DMS53 (cell line): ENCODE measurements at places on chromosomes 1 and 21.

DNA sequence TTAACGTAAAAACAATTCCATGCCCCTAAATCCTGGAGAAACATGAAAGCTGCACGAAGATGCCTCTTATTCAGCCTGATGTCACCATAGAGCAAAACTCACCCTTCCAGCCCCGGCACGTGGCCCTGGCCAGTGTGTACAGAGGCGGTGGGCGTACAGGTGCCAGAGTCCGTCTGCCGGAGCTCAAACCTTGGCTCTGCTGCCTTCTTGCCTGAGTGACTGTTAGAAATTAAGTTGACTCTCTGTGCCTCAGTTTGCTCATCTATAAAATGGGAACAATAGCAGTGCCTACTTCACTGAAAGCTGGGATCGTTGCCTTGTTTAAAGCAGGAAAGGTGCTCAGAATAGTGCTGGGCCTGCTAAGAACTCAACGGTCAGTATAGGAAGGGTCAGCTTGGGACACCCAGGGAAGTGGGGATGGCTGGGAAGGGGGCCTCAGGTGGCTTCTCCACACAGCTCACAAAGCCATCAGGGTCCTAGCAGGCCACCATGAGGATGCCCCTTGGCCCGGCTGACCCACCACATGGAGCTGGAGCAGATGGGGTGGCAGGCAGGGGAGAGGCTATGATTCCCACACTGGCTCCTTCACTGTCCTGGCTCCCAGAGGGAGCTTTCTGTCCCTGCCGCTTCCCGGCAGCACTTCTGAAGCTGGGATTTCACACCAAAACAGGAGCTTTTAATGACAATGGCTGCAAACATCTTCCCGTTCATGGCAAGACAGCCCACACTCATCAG, 237.2 kb downstream of the NPHP4 start:
- no peak for DNase-seq

GRCh38 chr1:3298197-3298596, 156.3 kb upstream of the ARHGEF16 start:
- no peak for DNase-seq

DNA sequence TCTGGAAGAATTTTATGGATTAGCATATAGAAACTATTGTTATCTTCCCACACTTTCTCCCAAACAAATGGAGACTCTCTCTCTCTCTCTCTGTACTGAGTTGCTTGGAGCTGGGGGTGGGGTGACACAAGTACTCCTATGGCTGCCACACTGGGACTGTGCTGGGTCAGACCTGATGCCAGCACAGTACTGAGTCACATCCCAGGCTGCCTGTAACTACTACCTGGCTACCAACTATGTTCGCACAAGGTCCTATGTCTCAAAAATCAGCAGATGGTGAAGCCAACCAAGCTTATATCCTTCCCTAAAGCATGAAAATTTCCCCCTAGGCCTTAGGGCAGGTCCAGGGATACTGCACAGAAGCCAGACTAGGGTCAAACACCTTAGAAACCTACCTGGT, 66.6 kb downstream of the FAF1 start:
- no peak for DNase-seq

GRCh38 chr1:72485801-72486200, 203.5 kb upstream of the NEGR1 start:
- no peak for DNase-seq

- peak; percentile 74 for DNase-seq
Observed at GRCh38 chr1:16073490-16074119, at the start of gene FAM131C. TSS of gene FAM131C (minus strand) at chr1:16073651. CDS start at chr1:16073442, 209 bp downstream.

DNA sequence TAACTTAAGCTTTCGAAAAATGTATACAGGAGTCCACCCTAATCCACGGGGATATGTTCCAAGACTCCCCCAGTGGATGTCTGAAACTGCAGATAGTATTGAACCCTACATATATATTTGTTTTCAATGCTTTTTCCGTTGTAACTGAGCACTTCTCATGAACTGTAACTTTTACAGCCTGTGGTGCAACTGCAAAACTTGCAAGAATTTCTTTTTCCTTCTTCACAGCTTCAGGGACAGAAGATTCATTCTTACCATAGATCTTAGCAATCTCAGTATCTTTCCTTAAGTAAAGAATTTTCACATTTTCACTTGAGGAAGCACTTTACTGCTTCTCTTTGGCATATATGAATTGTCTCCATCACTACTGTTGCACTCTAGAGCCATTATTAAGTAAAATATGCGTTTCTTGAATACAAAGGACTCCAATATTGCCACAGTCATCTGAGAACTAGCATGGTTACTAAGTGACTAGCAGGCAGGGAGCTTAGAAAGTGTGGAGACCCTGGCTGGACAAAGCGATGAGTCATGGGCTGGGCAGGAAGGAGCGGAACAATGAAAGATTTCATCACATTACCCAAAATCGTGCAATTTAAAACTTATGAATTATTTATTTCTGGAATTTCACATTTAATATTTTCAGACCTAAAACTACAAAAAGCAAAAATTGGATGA, 14.1 kb downstream of the DPYD start:
- peak; percentile 52 for DNase-seq

DNA sequence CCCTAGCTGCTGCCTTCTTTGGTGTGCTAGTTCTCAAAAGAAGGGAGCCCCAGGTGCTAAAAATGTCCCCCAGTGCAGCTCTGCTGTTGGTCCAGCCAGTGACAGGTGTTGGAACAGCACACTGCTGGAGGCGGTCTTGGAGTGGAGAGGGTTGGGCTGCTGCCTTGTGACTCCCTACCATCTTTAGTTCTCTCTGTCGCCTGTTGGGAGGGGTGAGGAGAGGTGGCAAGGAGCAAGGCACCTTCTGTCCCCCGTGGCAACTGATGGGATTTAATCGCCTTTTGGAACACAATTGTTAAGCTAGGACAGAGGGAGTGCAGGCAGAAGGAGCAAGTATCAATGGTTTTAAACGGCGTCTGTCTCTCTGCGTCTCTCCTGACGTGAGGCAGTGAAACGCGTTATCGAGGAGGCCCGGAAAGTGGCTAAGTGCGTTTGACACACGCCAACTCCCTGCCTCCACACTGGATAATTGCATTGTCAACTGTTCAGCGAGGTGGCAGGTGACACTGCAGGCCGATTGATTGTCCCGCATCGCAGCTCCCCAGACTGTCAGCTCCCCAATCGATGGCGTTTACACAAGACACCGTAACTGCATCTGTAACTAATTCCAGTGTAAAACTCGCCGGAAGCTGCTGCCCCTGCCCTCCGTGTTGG, 34.0 kb downstream of the TMEM53 start:
- DNase-seq: no peak

DNA sequence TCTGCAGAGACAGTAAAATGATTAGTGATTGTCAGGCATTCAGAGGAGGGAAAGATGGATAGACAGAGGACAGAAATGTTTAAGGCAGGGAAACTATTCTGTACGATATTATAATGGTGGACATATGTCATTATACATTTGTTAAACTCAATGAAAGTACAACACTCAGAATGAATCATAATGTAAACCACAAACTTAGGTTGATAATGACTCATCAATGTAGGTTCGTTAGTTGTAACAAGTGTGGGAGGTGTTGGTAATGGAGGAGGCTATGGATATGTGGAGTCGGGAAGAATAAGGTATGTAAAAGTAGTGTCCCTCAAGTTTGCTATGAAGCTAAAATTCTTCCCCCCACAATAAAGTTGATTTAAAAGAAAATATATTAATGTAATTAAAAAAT, 455.0 kb downstream of the BRINP3 start:
- peak; percentile 61 for DNase-seq

- DNase-seq: peak; percentile 63
Observed at GRCh38 chr1:18481190-18481920, 625 bp downstream of the KLHDC7A start.

- no peak for DNase-seq
Observed at GRCh38 chr1:2814511-2815075, 13.1 kb upstream of the TTC34 start.

DNA sequence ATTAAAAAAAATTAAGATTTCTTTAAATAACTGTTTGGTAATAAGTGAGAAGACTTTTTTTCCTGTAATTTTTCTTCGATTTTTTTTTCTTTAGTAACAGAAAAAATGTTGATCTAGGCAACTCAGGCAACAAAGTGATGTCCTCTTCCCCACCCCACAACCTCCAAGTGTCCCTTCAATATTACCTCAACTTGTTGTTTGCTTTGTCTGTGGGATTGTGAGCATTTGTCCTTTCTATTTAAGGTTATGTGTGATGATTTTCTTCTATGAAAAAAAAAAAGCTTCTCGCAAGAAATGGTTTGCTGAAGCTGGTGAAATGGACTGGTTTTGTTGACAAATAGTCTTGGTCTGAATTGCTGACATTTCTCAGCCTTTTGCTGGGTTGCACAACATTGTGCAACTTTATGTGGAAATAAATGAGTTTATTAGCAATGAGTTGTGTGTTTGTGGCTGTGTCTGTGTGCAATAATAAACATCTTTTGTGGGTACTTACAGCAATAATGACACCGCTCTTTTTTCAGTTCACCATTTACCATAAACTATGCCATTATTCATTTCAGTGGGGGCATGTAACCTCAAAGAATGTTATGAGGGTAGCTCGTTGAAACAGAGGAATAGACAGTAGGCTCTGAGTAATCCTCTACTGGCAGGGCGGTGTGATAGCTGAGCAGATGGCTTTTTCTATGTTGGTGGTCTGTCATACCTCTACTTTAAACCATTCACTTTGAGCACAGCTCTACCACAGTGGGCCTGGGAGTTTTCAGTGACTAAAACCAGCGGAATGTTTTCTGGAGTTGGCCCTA, 218.4 kb downstream of the HLX start:
- no peak for DNase-seq

DNA sequence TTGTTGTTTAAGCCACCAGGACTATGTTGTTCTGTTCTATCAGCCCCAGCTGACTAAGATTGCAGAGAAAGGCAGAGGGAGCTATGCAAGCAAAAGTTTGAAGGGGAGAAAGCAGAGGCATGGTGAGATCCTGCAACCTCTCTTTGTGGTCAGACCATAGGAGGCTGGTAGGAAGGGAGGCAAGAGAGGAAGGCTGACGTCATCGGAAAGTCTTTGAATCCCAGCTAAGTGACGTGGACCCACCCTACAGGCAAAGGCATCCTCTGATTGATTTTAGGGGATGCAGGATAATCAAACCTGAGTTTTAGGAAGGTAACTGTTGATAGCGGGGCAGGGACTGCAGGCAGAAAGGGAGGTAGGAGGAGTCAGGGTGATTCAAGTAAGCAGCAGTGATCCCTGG, 23.3 kb upstream of the TNNI1 start:
- no peak for DNase-seq

DNA sequence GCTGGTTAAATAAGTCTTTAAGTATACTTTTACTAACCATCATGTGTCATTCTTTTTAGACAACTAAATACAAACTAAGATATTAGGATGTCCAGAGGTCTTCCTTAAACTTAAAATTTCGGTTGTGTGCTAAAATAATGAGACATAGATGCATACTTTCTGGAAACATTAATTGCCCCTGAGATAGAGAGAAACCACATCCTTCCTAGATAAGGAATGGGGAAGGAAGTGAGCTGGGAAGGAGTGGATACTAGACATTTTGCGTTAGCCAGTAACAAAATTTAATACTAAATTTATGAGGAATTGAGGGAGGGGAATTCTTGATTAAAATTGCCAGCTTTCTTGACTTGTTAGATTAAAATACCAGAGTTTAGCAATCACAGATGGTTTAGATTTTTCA, 37.1 kb upstream of the PTGS2 start:
- no peak for DNase-seq

DNA sequence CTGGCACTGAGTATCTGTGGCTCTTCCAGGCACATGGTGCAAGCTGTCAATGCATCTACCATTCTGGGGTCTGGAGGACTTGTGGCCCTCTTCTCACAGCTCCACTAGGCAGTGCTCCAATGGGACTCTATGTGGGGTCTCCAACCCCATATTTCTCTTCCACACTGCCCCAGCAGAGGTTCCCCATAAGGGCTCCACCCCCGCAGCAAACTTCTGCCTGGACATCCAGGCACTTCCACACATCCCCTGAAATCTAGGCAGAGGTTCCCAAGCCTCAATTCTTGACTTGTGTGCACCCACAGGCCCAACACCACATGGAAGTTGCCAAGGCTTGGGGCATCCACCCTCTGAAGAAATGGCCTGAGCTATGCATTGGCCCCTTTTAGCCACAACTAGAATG, 18.8 kb downstream of the ODF2L start:
- DNase-seq: peak; percentile 19

- no peak for DNase-seq
Observed at GRCh38 chr1:170494369-170494768, 37.6 kb upstream of the GORAB start.

DNA sequence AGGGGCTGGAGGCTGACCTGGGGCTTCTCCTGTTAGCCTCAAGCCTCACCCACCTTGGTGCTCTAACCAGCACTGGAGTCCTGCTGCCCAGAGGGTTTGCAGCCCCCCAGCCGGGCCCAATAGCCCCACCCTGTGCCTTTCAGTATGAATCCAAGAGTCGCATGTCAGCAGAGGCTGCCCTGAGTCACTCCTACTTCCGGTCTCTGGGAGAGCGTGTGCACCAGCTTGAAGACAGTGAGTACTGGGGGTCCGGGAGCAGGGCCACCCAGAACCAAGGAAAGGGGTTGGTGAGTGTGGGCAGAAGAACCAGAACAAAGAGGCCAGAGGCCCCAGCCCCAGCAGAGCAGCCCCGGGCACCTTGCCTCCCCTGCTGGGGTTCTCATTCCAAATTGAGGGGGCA, 25.6 kb downstream of the CDK18 start:
- no peak for DNase-seq

- DNase-seq: peak; percentile 66
Observed at GRCh38 chr1:203702130-203702577, 62.8 kb upstream of the LAX1 start.

DNA sequence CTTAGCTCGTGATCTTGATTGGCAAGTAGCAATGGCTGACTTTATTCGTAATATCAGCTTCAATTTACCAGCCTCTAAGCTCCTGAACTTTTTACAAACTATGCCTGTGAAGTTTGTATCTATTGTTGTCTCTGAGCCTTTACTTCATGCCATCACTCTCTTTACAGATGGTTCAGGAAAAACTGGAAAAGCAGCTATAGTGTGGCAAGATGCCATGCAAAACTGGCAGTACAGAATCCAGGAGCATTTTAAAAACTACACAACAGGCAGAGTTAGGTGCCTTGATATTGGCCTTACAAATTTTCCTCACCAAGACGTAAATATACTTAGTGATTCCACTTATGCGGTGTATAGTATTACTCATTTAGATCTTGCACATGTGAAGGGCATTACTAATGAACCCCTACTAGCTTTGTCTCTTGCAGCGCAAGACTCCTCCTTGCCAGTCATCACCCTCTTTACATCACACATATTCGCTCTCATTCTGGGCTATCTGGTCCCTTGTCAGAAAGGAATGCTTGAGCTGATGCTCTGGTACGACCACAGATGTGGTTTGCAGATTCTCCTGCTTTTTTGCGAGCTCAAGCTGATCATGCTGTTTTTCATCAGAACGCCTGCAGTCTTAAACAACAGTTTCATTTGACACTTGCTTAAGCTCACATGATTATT, 36.3 kb downstream of the CLCA1 start:
- DNase-seq: peak; percentile 65

GRCh38 chr1:39631361-39632322, 7.8 kb downstream of the HEYL start:
- no peak for DNase-seq

DNA sequence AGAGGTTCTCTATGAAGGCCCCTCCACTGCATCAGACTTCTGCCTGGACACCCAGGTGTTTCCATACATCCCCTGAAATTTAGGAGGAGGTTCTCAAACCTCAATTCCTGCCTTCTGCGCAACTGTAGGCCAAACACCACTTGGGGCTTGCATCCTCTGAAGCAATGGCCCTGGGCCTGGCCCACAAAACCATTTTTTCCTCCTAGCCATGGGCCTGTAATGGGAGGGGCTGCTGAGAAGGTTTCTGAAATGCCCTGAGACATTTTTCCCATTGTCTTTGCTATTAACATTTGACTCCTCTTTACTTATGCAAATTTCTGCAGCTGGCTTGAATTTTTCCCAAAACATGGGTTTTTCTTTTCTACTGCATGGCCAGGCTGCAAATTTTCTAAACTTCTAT, 37.9 kb upstream of the PTPRC start:
- DNase-seq: no peak
